ENCODE measurements at places on chromosomes 5 and 9.

DNA sequence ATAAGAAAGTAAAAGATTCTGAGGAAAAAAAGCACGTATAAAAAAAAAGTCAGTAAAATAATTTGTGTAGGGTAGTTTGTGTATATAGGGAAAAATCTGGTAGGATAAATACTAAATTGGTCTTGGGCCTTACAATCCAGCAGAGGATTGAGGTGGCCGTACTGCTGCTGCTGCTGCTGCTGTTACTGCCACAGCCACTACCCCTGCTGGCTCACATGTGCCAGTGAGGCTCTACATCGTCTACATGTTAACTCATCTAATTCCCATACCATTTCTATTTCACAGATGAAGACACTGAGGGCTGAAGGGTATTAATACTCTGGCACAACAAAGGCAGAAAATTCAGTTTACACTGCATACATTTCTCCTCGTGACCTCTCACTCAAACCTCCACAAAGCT is 928.5 kb downstream of the TLE4 start:
- DNase-seq, result no peak

- no peak for DNase-seq
Measured at GRCh38 chr5:62718324-62718723, 139.7 kb downstream of the LRRC70 start.

DNA sequence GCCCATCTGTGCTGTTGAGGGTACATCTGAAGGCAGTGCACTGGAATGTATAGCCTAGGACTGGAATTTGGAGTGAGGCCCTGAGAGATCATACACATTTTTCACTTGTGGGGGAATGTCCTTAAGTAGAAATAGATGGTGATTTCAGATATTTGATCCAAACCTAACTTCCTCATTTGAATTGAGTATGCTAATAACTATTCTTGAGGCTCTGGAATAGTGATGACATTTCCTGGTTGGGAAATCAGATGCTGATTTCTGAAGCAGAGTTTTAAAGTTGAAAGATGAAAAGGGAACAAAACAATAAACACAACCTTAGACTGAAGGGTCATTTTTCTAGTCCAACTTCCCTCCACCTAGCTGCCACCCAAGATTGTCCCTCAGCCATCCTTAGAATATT is 163.0 kb upstream of the CCDC152 start:
- no peak for DNase-seq

DNA sequence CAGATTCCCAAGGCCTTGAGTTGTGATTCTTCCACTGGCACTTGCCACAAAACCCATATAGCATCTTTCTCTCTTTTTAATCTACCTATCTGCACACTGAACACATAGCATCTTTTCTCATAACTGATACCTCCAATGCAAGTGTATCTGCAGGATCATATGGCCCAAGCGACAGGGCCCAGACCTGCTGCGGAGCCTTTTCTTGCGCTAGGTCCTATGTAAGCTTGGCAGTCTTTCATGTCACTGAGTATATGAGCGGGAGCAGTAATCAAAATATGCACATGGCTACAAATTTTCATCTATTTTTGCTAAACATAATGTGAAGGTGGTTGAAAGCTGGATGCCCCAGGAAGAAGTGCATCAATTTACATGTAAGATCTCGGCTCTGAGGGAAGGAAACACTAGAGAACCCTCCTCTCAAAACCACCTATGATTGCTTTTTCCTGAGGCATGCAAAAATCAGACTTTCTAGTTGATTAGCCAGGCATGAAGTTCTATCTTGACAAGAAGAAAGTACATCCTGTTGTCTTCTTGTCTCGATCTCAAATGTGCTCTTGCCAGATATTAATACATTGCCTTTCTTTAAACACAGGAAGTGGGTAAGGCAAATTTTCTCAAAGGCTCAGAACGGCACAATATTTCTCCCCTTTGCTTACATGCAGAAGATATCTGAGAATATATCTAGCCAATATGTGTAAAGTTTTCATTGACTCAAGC is 26.9 kb upstream of the CEMIP2 start:
- DNase-seq, result no peak
